Stimulated activated CD4-positive, alpha-beta T cell treated with anti-CD3 and anti-CD28 coated beads, Interleukin-1b, Interleukin-23, amount 100 ng/mL, for 24 hours (primary cell): ENCODE measurements at places on chromosomes 1 and 21.

DNA sequence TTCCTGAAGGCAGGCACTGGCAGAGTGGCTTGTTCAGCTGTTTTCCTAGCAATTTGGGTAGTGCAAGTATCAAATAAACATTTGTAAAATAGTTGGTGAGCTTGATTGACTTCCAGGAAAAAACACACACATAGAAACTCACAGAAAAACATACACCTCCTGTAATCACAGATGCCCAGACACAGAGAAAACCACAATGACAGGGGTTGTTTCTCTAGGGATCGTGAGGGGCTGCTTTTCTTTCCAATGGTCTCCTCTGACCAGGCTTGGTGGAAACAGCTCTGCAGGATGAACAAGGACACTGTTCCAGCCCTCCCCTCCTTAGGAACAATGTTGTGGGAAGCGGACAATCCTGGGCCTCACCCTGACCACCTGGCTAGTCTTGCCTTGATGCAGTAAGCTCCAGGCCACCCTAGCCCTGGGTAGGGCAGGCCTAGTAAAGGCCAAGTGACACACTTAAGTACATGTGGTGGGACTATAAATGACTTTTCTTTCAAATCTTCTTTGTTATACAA, 142.5 kb upstream of the HMGB4 start:
- no peak for DNase-seq

DNA sequence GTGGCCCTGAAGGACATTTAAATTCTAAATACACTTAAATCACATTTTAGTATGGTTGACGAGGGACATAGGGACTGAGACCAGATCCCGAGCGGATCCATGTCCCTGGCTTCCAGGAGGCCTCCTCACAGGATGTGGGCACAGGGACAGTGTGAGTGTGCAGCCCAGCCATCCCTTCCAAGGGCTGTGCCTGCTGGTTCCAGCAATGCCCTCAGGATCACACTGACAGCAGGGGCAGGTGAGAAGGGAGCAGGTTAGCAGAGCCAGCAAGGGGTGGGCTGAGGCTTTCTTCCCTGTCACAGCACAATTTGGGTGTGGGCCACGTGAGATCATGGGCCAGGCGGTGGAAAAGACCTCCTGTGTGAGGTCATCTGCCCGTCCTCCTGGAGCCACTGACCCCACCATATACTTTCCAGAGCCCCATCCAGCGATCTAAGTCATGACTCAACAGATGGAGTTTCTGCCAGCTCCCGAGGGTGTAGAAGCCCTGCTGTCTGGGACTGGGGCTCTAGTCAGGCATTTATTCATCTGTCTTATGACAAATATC, 37.0 kb upstream of the PRSS38 start:
- no peak for DNase-seq

DNA sequence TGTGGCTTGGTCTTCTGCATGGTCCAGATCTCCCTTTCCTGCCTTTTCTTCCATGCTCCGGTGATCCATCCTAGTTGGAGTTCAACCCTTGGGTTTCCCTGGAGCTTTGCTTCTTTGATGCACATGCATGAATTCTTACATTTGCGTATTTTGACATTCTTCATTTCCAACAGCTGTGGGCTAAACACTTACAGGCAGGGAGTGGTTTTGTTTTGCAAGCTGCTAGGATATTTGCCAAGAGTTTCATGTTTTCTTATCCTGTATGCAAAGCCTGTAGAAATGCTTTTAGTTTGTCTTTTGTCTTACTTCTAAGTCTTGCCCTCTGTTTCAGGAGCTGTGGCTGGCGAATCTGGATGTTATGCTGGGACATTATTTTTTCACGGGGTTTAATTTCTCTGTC, 90.3 kb upstream of the PAXBP1 start:
- no peak for DNase-seq

DNA sequence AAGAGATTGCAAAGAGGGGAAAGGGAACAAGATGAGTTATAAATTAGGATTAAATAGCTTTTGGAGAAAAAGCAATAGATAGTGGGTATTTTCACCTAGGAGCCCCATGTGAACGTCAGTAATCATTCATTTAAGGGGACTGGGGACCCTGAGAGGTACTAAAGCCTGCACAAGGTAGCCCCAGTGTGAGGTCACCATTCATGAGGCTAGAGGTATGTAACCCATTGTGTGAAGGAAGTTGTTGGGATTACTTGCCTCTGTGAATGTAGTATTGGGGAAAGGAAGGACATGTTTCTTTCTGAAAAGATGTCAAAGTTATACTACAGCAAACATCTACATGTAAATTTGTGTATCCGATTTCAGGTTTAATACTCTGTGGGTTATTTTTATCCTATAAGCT, 276.8 kb downstream of the TBX15 start:
- DNase-seq = no peak

DNA sequence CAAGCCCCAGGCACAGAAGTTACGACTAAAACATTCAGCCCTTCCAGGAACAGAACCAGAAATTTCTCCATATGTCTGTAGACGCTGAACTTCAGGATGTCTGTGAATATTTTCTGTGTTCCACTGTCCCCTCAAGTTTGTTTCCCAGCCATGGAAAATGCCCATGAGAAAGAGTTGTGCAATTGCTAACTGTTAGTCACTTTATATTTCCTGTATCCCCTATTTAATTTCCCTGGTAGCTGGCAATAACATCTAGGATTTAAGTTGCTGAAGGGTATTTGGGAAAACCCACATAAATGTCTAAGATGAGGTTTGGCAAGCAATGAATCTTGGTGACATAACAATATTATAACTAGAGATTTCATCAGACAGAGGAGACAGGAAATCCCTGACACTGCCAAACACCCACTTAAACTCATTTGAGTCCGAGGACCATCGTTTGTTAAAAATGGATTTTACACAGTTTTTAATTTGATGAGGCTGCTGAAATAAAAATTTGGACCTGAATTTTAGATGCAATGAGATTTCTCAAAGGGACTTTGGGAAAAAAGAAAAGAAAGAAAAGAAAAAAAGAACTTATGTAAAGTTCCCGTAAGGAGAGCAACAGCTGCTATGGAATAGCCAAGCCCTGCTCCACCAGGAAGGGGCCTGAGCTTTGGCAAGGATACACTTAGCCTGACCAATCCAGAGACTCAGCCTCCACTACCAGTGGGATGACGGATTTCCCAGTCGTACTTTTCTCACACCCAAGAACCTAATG, 21.8 kb upstream of the ERRFI1 start:
- no peak for DNase-seq

GRCh38 chr1:203479646-203480045, 4.0 kb downstream of the PRELP start:
- DNase-seq = no peak

- DNase-seq = no peak
Measured at GRCh38 chr1:185846672-185847444, 112.7 kb downstream of the HMCN1 start.

GRCh38 chr21:39451332-39452206, at the start of gene SH3BGR:
SH3BGR (plus strand) TSS chr21:39451970; CDS start chr21:39452097, 127 bp downstream.
- DNase-seq = no peak

DNA sequence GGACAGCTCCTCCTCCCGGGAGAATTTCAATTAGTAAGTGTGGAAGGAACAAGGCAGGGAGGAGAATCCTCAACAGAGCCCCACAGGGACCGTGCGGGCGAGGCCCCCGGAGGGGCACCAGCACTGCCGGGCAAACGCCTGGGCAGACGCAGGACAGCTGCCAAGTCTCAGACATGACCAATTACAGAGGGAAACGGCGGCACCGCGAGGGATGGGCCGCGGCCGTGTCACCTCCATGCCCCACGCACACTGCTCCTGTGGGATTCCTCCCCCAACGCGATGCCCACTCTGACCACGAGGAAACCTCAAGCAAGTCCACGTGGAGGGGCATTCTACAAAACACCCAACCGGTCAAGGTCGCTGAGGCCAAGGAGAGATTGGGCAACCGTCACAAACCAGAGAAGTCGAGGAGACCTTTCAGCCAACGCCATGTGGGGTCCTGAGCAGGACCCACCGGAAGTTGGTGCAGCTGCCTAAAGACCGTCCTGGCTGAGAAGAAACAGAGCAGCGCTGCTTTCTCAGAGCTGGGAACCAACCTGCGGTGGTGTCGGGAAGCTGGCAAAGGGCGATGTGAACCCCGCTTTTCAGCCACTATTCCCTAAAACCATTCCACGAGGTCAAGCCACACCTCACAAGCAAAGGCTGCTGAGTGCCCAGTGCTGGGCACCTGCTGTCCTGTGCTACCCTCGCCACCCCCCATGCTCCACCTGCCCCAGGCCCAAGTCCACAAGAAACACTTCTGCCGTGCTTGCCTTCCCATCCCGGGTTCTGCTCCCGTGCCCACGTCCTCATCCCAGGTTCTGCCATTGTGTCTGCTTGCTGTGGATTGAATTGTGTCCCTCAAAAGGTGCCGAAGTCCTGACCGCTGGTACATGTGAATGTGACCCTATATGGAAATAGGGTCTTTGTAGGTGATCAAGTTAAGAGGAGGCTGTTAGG, 1.4 kb upstream of the KRTAP10-4 start:
- no peak for DNase-seq

DNA sequence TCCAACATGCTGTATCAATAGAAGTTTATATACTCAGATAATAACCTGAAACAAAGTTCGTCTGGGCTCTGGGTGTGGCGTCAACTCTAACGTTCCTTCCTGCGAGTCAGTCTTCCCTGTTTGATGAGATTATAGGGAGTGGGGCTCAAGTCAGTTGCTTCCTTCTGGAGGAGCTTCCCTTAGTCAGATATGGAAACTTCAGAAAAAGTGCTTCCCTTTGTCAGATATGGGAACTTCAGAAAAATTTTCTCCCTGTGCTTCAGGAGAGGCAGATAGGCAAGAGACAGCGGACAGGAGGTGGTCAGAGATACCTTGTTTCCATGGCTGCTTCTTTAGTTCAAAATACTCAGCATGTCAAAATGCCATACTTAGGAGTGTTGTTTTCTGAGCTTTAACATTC, 51.1 kb upstream of the PRDX6 start:
- DNase-seq = no peak

GRCh38 chr1:155591770-155592169, 18.2 kb upstream of the MSTO1 start:
- DNase-seq = no peak

GRCh38 chr1:93749487-93749886, 67.8 kb upstream of the BCAR3 start:
- DNase-seq = no peak

DNA sequence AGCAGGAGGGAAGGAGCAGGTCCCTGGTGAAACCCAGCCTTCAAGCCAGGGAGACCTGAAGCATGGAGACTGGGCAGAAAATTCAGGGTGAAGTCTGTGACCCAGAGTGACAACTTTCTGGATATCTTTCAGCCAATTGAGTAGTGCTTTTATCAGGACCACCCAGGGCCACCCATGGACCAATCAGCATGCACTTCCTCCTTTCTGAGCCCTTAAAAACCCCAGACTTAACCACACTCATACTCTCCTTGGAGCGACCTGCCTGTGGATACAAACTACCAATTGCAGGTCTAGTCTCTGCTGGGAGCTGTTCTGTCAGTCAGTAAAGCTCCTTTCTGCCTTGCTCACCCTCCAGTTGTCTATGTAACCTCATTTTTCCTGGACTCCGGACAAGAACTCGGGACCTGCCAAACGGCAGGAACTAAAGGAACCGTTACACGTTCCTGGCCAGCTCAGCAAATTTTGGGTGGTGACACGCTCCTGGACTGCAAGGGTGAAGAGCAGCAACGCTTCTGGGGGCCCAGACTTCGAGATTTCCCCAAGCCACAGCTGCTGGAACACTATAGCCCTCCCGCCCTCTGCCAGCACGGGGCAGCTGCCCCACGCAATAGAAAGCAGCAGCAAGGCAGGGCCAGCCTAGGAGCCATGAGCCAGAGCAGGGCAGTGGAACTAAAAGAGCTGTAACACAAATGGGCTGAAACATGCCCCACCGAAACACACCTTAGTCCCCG, 1183.4 kb downstream of the AMY1C start:
- no peak for DNase-seq

DNA sequence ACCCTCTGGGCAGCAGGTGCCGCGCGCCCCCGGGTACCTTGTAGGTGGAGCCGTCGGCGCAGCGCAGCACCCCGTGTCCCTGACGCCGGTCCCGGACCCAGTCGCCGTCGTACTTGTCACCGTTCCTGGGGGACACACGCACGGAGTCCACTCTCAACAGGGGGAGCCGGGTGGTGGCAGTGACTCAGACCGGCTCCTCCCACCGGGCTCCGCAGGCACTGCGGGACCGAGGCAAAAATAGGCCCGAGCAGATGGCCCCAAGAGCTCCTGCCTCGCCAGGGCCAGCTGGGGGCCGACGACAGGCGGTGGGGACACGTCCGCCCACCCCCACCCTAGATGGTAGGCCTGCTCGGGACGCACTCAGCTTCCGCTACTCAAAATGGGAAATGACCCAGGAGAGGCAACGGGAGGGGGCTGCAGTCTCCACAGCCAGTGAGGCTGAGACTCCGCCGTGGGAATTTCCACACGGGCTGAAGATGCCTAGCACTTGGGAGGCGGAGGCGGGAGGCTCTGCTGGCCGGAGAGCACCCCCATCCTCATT, 6.3 kb downstream of the MORN1 start:
- no peak for DNase-seq

DNA sequence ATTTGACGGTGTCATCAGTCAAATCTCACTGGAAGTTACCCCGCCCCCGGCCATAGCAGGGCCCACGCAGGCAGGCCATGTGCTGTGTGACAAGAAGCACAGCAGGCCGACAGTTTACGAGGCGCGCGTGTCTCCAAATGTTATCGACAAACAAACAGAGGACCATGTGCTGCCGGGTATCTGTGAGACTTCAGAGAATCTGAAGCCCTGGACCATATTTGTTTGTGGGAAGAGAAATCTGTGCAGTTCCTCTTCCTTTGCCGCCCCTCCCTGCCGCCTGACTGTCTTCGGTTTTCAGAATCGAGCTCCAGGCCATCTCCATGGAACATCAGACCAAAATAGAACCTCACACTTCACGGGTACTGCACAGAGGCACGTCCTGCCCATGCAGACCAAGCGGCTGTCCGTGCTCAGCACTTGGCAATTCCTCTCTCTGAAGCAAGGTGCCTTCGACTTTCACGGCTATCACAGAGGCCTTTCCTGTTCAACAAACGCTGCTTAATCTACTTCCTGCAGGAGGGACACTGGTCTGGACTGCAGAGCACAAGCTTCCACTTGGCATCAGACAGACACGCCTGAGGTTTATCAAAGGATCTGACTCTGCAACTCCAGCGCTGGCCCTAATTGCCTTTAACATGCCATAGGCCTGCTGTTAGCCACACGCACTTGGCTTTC, 135.7 kb upstream of the KRTAP19-8 start:
- DNase-seq = peak; percentile 35
